ENCODE measurements at places on chromosomes 7 and 10. TPM values are rescaled to one million over a fixed set of nuclear protein-coding genes. Genes with fewer than 3 reads are reported as not detected.

DNA sequence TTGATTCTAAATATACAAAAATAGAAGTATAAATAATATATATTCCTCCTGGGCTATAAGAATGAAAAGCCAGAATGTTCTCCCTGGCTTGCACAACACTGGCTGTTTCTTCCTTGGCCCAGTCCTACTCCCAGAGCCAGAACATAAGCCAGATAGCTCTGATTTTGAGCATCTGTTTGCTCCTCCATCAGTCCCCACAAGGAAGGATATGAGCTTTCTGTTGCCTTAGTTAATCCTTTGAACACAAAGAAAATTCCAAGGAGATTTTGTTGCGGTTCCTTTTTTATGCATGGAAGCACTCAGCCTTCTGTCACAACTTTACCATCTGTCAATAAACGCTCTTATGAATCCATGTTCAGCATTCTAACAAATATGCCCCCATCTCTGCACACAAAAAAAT is 361.8 kb downstream of the IPMK start:
- DNase-seq = no peak

Gene OAT
- 75.5 TPM for total RNA-seq

Gene PHKG1
- total RNA-seq = 0.46 TPM

Gene HOXA11
- not detected for total RNA-seq

Gene ZNF117
- total RNA-seq = 25.0 TPM

Gene CPA2
- 0.40 TPM for total RNA-seq

GRCh38 chr10:80168679-80169380 is 36.3 kb downstream of the PLAC9 start:
- DNase-seq = peak; percentile 77

DNA sequence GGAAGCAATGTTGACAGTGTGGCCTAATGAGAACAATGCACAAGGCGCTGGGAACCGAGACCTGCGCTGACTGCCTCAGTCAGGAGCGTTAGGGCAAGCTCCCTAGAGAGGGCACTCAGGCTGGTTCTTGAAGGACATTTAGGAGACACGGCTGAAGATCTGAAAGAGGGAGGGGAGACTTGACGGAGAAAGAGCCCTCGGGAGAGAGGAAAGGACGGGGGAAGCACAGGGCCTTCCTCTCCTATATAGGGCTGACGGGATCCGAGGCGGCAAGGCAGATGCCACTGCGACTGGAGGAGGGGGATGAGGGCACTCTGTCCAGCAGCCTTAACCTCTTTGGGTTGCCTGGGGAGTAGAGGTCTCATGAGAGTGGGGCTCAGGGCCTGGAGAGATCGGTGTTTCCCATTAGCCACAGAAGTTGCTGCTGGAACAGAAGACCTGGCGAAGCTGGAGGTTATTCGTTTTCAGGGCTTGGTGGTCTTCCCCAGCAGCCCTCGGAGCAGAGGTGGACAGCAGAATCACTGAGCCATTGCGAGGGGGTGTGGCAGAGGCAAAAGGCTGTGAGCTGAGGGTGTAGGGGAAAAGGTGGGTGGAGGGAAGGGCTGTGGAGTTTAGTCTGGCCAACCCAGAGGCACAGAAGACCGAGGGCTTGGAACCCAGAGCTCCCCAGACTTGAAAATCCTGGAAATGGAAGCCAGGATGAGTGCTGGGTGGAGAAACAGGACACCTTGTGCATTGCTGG is 36.0 kb downstream of the CLEC2L start:
- peak; percentile 32 for DNase-seq

Gene PRLHR
- total RNA-seq = not detected

- no peak for DNase-seq
Observed at GRCh38 chr10:114202812-114203211, 23.7 kb downstream of the TDRD1 start.

- DNase-seq = no peak
Observed at GRCh38 chr7:18997477-18998150, 119.8 kb downstream of the TWIST1 start.

DNA sequence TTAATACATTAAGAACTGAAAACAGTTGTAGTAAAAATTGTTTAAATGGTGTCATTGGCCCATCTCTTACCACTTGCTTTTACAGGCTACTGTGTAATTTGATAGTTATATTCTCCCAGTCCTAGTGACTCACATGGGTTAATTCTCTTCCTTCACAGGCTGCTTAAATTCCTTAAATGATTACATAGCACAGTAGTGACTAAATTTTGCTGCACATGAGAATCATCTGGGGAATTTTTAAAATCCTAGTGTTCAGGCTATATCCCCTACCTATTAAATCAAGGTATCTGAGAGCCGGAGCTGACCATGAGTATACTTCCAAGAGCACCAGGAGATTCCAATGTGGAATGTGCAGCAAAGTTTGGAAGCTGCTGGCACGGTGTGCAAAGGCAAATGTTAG is 45.3 kb upstream of the ZNF800 start:
- no peak for DNase-seq

Gene SPDYE2B
- not detected for total RNA-seq

DNA sequence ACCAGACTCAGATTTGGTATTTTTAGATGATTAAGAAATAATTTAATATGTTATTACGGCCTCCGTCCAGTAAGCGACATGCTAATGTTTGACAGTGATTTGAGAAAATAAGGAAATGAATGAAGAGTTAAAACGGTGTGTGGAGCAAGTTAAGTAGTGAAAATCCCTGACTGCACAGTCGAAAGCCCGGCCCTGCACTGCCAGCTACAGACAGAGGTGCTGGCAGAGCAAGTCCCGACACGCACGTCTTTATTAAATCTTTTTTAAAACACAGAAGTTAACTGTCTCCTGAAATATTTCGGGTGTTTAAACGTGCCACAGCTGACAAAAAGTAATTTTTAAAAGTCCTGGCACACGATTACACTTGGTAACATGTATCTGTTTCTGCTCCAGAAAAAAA is 293.4 kb upstream of the RNF32 start:
- no peak for DNase-seq

DNA sequence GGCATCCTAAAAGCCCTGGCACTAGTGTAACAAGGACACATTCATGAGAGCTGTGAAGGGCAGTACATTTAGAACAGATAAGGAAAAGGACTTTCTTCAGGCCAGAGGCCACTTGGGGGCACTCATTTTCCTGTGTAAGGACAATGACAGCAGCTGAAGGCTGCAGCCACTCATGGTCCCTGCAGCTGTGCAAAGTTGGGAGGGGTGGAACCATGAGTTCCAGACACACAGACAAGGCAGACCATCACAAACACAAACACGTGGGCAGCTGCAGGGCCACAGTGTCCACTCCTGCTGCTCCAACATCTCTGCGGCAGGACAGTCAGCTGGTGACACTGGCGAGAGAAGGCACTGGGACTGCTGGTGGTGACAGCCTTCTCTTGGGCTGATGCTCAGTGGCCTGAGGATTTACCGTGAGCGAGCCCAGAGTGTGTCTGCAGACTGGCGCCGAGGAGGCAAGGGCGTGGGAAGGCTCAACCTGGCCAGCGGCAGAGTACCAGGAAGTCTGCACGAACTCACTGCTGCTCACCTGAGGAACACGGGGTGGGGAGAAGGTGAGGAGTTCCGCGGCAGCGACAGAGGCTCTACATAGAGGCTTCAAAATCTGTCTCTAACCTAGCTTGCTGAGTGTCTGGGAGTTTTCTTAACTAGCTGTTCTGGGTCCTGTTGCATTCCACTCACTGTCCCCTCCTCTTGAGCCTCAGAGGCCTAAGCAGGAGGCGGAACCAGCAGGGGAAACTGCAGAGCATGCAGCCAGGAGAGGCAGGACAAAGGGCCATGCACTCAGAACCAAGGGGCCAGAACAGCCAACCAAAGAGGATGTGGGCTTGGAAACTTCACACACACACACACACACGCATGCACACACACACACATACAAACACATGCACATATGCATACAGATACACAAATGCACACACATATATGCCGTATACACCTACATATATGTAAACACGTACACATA is 76.5 kb upstream of the DDC start:
- no peak for DNase-seq

GRCh38 chr10:21501091-21501490 is 24.4 kb downstream of the SKIDA1 start:
- DNase-seq = peak; percentile 64

Gene TMEM229A
- 2.1 TPM for total RNA-seq

DNA sequence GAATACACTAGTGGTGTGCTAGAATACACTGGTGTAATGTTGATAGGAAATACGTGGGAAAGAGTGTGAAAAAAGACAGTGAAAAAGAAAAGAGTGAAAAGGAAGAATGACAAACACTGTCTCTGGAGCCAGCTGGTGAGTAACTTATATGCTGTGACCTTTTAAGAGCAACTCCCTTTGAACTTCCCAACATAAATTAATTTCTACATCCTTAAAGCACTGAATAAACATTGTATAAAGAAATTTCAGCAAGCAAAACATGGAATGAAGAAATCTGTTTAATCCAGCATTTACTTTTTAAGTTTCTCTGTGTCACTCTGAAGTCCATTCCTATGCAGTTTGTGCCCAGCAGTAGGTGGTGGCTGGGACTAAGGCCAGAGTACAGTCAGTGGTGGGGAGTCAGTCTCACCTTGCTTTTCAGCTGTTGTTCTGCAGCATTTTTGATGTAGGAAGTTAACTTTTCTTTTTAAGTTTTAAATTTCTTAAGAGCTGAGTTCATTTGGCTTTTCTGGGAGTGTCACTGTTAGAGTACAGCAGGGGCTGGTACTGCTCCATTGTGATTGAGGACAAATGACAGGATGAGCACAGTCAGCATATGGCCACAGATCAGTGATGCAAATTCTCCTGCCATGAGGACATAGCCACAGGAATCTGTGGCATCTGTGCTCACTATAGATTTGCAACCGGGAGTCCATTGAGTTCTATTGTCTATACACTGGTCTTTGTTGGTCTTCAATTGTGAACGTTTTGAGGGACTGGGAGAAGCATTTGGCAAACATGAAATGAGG is 321.8 kb downstream of the ZNF248 start:
- no peak for DNase-seq

DNA sequence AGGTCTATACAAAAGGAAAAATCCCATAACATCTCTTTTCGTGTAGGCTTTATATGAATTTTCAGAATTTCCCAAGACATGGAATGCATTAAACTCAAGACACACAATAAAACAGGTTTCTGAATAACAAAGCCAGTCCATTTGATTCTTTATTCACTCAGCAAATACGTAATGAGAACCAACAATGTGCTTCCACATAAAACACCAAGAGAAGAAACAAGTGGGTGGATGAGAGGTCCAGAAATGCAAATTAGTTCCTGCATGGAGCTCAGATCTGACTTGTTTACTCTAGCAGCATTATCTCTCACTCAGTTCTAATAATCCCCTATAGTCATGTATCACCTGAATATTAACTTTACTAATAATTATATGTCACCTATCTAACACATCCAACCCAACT is 249.5 kb downstream of the LRRTM3 start:
- no peak for DNase-seq

GRCh38 chr7:22417841-22418240 is 60.9 kb upstream of the RAPGEF5 start:
- no peak for DNase-seq
